Forelimb muscle (tissue), 1 donor: ENCODE measurements at places on chromosomes 13 and 19.

GRCh38 chr13:114249077-114249476, 14.4 kb downstream of the CDC16 start:
- DNase-seq = no peak

- DNase-seq = no peak
Measured at GRCh38 chr13:112251930-112252585, 124.1 kb upstream of the SPACA7 start.

- no peak for DNase-seq
Measured at GRCh38 chr19:47511681-47512080, 3.2 kb downstream of the NAPA start.

GRCh38 chr13:79311386-79311785, 94.7 kb downstream of the RBM26 start:
- DNase-seq = no peak

DNA sequence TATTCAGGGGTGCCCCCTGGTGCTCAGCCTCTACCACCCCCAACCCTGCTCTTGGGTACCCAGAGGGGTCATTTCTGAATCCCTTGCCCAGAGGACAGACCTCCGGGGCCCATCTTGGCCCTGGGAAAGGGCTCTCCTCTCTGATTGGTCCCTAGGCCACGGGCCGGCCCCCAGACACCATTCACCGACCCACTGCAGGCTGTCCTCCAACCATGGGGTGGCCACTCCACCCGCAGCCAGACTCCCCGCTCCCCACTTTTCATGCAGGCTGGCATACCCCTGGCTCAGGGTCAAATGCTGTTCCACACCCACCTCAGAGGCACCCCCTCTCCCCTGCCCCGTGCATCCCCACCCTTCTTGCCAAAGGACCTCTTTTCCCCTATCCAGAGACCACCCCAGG, 14.8 kb downstream of the SMIM24 start:
- no peak for DNase-seq

DNA sequence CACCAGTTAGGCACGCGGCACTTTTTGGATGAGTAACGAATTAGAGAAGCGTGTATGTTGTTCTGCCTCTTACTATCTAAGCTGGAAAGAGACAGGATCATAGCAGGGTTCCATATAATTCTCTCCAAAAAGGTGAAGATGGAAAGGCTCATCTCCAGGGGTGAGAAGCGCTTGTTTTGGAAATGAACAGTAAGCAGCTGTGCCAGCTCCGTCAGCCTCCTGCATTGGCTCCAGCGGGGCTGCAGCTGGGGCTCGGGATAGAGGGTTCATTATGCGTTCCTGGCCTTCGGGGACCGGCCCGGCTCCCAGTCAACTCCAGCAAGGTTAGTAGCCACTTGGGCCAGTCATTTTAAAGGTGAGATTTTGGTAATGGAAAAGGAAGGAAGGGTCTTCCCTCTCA, 155.5 kb downstream of the COL4A1 start:
- no peak for DNase-seq

DNA sequence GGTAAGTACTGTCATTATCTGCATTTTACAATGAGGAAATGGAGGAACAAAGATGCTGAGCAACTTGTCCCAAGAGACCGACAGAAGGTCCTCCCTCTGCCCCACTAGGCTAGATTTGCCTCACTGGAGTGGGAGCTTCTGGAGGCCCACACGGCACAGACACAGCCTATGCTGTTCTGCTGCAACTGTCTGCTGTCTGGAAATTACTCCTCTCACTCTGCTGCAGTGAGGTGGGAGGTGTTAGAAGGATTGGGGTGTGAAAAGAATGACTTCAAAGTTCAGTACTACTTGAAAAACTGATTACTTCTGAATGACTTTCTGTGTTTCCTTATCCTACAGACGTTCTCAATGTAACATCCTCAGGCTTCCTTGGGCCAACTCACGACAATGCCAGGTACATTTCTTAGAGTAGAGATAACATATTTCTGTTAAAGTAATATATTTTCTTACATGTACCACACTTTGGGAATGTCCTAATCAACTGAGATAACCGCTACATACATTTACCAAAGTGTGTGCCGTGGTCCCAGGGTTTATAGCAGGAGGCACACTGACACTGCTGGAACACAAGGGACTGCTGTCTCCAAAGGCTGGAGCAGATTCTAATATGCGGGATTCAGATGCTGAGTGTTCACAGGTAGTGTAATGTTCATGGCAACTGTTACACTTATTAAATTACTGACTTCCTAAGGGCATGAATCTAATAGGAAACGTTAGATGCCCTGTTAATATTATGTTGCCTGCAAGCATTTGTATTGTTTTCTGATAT, 53.5 kb upstream of the WASF3 start:
- no peak for DNase-seq

- no peak for DNase-seq
Measured at GRCh38 chr19:14479975-14480699, 5.0 kb upstream of the PTGER1 start.

DNA sequence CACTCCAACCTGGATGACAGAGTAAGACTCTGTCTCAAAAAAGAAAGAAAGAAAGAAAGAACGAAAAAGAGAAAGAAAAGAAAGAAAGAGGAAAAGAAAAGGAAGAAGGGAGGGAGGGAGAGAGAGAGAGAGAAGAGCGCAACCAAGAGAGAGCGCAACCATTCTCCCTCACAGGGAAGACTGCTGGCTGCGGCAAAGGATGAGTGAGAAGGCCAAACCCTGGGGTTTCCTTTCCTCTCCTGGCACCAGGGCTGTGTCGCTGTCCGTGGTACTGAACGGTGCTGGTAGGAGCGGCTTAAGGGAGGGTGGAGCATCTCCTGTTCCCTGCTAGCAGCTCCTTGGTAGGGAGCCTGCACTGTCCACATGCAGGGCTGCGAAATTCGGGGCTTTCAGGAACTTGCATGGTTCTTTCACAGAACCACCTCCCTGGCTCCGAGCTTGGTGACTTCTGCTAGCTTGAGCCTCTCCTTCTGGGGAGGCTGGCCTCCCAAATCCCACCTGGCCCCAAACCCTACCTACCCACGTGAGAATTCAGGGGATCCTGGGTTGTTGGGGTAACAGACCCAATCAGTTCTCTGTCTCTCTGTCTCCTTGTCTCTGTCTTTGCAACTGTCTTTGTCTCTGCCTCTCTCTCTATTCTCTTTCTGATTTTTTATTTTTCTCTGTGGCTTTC, 51.1 kb upstream of the ZNRF4 start:
- DNase-seq = peak; percentile 58
